Neural crest cell (in vitro differentiated cells): ENCODE measurements at places on chromosomes 6 and 20. TPM values are rescaled to one million over a fixed set of nuclear protein-coding genes. Genes with fewer than 3 reads are reported as not detected.

DNA sequence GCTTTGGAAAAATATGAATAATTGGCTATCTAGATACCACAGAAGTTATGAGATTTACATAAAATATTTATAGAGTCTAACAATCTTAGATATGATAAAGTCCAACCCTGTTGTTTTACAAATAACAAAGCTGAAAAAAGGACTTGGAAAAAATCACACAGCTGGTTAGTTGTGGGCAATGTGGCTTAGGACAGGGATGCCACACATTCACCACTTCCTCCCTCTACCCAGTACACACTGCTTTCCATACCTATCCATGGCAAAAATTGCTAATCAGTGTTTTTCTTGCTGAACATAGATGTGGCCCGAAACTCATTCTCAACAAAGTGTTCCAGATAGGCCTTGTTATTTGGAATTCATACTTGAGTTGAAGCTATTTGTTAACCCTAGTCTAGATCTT, 147.3 kb upstream of the BMP5 start:
- peaks cover 5% of the 10 kb centered on the region for H3K4me1 ChIP-seq
- H3K4me3 ChIP-seq, result no peak overlapping the region
- no peak overlapping the region for H3K27ac ChIP-seq

Gene IL17A
- total RNA-seq, result not detected in 2 replicates

Gene CCDC28A
- total RNA-seq, result 5.0 and 7.3 TPM in 2 replicates

Gene CALHM6
- 1.3 and 4.6 TPM in 2 replicates for total RNA-seq

- no peak overlapping the region for H3K4me3 ChIP-seq
- H3K4me1 ChIP-seq, result peaks cover 4% of the 10 kb centered on the region
- H3K36me3 ChIP-seq, result peaks cover 19% of the 10 kb centered on the region
Observed at GRCh38 chr6:29948277-29948676, 5.9 kb downstream of the HLA-A start.

Gene MYLK4
- 0.80 and 0.96 TPM in 2 replicates for total RNA-seq

- H3K4me3 ChIP-seq, result no peak overlapping the region
- H3K27ac ChIP-seq, result no peak overlapping the region
- DNase-seq, result no peak
- peaks cover 13% of the 10 kb centered on the region for H3K27me3 ChIP-seq
- peaks cover 13% of the 10 kb centered on the region for H3K4me1 ChIP-seq
- no peaks in the 10 kb centered on the region for H3K36me3 ChIP-seq
Observed at GRCh38 chr20:44314870-44315269, 3.9 kb upstream of the FITM2 start.

Gene HEBP2
- total RNA-seq, result 26.5 and 31.5 TPM in 2 replicates

DNA sequence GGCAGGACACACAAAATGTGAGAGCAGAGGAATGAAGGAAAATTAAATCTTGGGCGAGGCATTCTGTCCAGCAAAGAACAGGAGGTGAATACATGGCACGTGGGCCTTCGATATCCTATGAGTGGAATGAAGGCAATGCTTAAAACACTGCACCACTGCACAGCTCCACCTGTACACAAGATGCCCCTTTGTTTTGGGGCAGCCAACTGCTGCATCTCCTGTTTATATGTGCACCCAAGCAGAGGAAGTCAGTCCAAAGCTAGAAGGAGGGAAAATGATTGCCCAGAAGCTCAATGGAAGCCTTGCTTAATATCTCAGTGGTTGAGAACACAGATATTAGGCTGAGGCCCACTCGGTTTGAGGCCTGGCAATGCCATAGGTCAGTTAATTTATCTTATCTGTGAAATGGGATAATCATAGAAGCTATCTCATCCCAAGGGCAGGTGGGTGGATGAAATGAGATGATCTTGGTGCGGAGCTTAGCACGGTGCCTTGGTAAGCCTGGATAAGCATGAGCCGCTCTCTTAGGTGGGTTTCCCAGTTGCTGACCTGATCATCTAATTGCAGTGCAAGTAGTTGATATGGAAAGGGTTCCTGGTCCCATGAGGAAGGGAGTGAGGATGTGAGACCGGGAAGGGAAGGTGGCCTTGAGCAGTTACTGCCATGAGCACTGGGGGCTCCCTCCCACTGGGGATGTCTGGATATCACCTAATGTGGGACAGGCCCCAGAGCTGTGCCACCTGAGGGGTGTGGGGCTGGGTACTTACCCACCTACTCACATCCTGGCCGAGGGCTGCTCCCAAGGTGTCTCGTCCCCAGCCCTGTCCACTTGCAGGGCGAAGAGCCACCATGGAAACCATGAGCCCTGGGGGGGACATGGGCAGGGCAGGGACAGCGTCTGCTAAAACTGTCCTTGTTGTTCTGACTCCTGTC, 9.9 kb downstream of the BANF2 start:
- no peak for DNase-seq
- H3K4me1 ChIP-seq, result peaks cover 12% of the 10 kb centered on the region
- no peaks in the 10 kb centered on the region for H3K36me3 ChIP-seq
- no peaks in the 10 kb centered on the region for H3K27me3 ChIP-seq
- H3K4me3 ChIP-seq, result no peak overlapping the region
- no peak overlapping the region for H3K27ac ChIP-seq

GRCh38 chr6:32413427-32414047, 6.6 kb upstream of the BTNL2 start:
- peak; percentile 86 for DNase-seq
- H3K36me3 ChIP-seq, result no peaks in the 10 kb centered on the region
- no peak overlapping the region for H3K4me3 ChIP-seq
- H3K27ac ChIP-seq, result no peak overlapping the region

DNA sequence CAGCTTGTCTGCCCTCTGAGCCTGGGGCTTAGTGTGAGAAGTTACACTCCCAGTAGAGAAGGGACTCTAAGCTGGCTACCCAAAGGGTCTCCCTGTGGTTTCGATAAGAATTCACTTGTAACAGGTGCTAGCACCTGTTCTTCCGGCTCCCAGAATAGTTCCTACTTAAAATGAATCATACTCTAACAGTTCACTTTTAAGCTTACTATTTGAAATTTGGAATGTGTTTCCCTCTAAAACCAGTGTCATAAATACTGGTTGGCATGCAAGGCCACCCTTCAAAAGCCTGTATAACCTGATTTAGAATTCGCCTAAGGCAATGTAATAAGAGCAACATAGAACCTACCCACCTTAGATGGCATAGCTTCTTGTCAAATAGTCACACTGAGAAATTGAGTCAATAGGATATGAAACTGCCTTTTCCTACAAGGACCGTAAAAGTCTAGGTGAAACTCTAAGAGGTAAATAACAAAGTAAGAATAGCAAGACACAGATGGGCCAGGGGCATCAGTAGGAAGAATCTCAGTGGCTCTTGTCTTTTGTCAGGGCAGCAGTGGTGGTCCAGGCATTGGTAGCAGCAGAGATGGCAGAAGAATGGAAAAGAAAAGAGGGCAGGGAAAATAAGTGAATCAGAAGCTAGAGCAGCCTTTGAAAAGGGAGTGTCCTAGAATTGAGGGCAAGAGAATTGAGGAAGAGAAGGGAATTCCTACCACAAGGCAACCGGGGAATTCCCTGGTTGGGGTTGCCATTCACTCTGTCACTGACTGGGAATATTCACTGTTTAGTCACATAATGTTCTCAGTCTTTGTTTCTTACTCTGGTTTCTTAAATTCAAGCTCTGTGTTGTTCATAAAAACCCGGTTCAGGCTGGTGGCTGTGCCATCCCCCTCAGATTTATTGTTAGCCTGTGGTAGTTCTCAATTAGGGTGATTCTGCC, 91.5 kb downstream of the HIVEP2 start:
- peaks cover 29% of the 10 kb centered on the region for H3K4me1 ChIP-seq
- no peaks in the 10 kb centered on the region for H3K36me3 ChIP-seq
- no peak for DNase-seq
- no peak overlapping the region for H3K27ac ChIP-seq

- H3K4me3 ChIP-seq, result no peak overlapping the region
- H3K27ac ChIP-seq, result no peak overlapping the region
- no peaks in the 10 kb centered on the region for H3K4me1 ChIP-seq
- H3K36me3 ChIP-seq, result peaks cover 28% of the 10 kb centered on the region
- H3K27me3 ChIP-seq, result no peaks in the 10 kb centered on the region
Observed at GRCh38 chr6:141548966-141549365, 583.8 kb upstream of the GJE1 start.

Gene GRM4
- total RNA-seq, result not detected in 2 replicates

Gene ABCC10
- 34.1 and 35.2 TPM in 2 replicates for total RNA-seq

GRCh38 chr6:1711136-1711535, 101.4 kb downstream of the FOXC1 start:
- H3K4me3 ChIP-seq, result no peak overlapping the region
- H3K4me1 ChIP-seq, result peaks cover 44% of the 10 kb centered on the region
- no peak for DNase-seq
- H3K27me3 ChIP-seq, result no peaks in the 10 kb centered on the region
- no peaks in the 10 kb centered on the region for H3K36me3 ChIP-seq

- peaks cover 38% of the 10 kb centered on the region for H3K4me1 ChIP-seq
- H3K27me3 ChIP-seq, result no peaks in the 10 kb centered on the region
- H3K27ac ChIP-seq, result no peak overlapping the region
- peaks cover 30% of the 10 kb centered on the region for H3K36me3 ChIP-seq
- H3K4me3 ChIP-seq, result no peak overlapping the region
Observed at GRCh38 chr6:111721753-111722154, 116.1 kb upstream of the TRAF3IP2 start.

GRCh38 chr6:17700421-17701416, 6.0 kb downstream of the NUP153 start:
- H3K4me3 ChIP-seq, result peak overlapping the region; percentile 49
- H3K27me3 ChIP-seq, result no peaks in the 10 kb centered on the region
- peaks cover 5% of the 10 kb centered on the region for H3K36me3 ChIP-seq

Gene CCN6
- not detected in 2 replicates for total RNA-seq

GRCh38 chr20:7146552-7147219, 379.2 kb downstream of the BMP2 start:
- H3K36me3 ChIP-seq, result no peaks in the 10 kb centered on the region
- H3K4me1 ChIP-seq, result no peaks in the 10 kb centered on the region
- H3K4me3 ChIP-seq, result no peak overlapping the region
- H3K27me3 ChIP-seq, result no peaks in the 10 kb centered on the region
- DNase-seq, result no peak

- no peak for DNase-seq
- H3K4me3 ChIP-seq, result no peak overlapping the region
- H3K27me3 ChIP-seq, result no peaks in the 10 kb centered on the region
- H3K27ac ChIP-seq, result no peak overlapping the region
- peaks cover 38% of the 10 kb centered on the region for H3K4me1 ChIP-seq
Observed at GRCh38 chr6:170247178-170247701, 43.6 kb downstream of the DLL1 start.

Gene PHACTR3
- total RNA-seq, result 22.3 and 22.4 TPM in 2 replicates

DNA sequence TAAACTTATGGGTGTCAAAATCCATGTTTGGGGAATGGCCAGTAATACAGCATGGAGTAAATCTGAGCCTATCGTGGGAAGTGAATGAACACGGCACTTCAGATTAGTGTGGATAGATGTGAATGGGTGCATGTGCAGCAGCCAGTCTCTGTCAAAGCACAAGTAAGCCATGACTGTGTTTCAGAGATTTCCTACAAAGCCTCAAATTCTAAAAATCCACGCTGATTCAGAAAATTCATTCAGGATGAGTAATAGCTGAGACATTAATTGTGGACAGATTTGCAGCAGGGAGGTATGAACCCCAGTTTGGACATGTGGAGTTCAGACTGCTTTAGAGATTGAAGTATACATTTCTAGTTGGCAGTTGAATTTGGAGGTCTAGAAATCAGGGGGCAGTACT, 115.1 kb downstream of the QKI start:
- no peaks in the 10 kb centered on the region for H3K27me3 ChIP-seq
- H3K36me3 ChIP-seq, result peaks cover 2% of the 10 kb centered on the region
- H3K4me1 ChIP-seq, result peaks cover 85% of the 10 kb centered on the region
- H3K4me3 ChIP-seq, result no peak overlapping the region

Gene BPIFA1
- total RNA-seq, result not detected in 2 replicates
